Suprapubic skin (tissue), 4 donors: ENCODE measurements at places on chromosomes 13 and 19. TPM values are rescaled to one million over a fixed set of nuclear protein-coding genes. Genes with fewer than 3 reads are reported as not detected.

DNA sequence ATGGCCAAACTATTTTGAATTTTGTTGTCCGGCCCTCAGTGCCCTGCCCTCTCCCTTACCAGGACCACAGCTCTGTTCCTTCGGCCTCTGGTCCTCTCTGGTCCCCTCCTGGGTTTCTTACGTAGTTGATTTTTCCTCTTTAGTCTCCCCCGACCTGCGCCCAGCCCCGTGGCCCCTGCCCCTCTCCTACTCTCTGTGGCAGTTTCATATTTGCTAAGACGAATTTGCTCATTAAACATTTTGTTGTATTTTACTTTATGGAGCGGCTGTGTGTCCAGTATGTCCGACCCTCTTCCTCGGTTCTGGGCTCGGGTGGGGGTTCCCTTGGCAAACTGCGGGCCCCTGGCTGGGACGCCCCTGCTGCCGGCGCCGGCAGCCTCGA lies 576 bp upstream of the EPN1 start:
- peaks cover 49% of the 10 kb centered on the region for H3K36me3 ChIP-seq
- H3K27me3 ChIP-seq, result no peaks in the 10 kb centered on the region
- H3K4me1 ChIP-seq, result peaks cover 51% of the 10 kb centered on the region
- DNase-seq, result no peak
- peak overlapping the region; percentile 91 for H3K4me3 ChIP-seq

- H3K4me1 ChIP-seq, result no peaks in the 10 kb centered on the region
- no peak for DNase-seq
- H3K4me3 ChIP-seq, result no peak overlapping the region
- peaks cover 31% of the 10 kb centered on the region for H3K27me3 ChIP-seq
Measured at GRCh38 chr13:21663197-21663596, 7.7 kb upstream of the FGF9 start.

- H3K36me3 ChIP-seq, result no peaks in the 10 kb centered on the region
- H3K27ac ChIP-seq, result no peak overlapping the region
- no peak for DNase-seq
- H3K4me3 ChIP-seq, result no peak overlapping the region
- no peaks in the 10 kb centered on the region for H3K4me1 ChIP-seq
- no peaks in the 10 kb centered on the region for H3K27me3 ChIP-seq
Measured at GRCh38 chr19:53002479-53002878, 11.2 kb upstream of the ERVV-1 start.

GRCh38 chr13:23175920-23176319 lies 4.9 kb upstream of the SGCG start:
- H3K27me3 ChIP-seq, result no peaks in the 10 kb centered on the region
- no peak overlapping the region for H3K4me3 ChIP-seq
- no peak for DNase-seq
- H3K4me1 ChIP-seq, result no peaks in the 10 kb centered on the region
- H3K27ac ChIP-seq, result no peak overlapping the region

DNA sequence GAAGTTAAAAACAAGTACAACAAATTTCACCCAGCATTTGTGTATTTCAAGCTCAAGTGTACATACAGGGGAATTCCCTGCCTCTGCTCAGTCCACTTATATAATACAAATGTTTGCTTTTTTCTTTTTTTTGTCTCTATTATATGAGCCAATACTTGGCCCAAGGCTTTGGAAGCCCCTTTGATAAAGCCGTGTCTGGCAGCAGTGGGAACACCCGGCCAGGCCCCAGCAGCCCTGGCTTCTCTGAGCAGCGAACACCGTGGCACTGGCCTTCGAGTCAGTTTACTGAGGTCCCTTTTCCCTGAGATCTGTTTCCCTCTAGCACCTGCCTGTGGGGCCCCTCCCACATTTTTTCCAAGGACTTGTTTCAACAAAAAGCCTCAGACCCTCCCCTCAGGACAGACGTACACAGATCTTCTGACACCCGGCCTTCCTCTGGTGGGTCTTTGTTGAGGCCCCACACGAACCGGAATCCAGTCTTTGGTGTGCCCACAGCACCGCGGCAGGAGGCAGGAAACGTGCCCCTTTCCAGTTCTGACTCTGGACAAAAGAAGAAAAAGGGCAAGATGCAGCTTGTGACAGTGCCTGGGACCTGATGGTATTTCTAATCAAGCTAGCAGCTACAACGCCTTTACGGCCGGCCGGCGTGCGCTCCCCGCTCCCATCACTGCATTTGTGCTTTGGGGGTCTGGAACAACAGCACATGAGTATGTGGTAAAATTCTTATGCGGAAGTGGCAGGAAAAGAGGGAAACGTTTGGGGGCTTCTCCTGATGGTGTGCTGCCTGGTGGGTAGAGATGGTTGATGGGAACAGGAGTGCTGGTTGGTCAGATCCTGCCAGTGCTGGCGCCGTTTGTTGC lies 13.8 kb downstream of the SIPA1L3 start:
- DNase-seq, result no peak
- no peak overlapping the region for H3K27ac ChIP-seq
- no peaks in the 10 kb centered on the region for H3K36me3 ChIP-seq

DNA sequence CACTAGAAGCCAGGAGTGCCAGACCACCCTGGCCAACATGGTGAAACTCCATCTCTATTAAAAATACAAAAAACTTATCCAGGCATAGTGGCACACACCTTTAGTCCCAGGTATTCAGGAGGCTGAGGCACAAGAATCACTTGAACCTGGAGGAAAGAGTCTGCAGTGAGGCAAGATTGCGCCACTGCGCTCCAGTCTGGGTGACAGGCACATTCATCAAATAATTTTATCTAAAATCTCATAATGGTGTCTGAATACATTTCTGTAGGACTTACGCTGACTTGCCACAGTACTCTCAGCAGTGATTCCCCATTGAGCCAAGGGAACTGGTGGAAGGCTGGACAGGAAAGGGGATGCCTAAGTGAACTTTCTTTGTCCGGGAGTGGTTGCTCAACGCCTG lies 4.3 kb upstream of the ZNF28 start:
- no peak for DNase-seq
- no peaks in the 10 kb centered on the region for H3K27me3 ChIP-seq
- no peak overlapping the region for H3K4me3 ChIP-seq
- peaks cover 1% of the 10 kb centered on the region for H3K4me1 ChIP-seq
- H3K36me3 ChIP-seq, result no peaks in the 10 kb centered on the region

DNA sequence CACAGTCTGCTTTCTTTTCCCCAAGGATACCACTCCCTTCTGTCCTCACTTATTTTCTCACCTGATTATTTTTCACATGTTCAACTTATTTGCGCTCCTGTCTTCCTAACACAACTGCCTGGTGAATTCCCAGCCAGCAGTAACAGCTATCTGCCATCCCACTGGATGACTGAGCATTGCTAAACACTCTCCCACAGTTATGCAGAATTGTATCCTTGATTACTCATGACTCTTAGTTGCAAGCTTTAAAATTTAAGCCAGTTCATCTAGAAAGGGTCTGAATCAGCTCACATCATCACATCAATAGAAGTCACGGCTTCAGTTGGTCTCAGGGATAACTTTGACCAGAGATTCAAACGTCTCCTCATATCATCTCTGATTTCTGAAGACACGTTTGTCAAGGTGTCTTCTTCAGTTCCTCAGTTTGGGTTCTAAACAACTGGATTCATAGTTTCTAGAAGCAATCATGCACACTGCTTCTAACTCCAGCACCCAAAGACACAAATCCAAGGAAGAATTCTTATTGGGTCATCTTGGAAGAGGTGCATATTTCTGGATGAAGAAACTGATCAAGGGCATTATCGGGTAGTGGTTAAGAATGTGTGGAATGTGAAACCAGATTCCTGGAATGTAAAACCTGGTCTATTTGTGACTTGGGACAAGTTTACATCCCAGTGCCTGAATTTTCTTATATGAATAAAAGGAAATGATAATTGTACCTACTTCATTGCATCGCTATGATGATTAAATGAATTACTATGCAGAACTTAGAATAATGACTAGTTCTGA lies 13.9 kb upstream of the DACH1 start:
- no peak overlapping the region for H3K4me3 ChIP-seq
- H3K27me3 ChIP-seq, result no peaks in the 10 kb centered on the region
- H3K4me1 ChIP-seq, result peaks cover 9% of the 10 kb centered on the region
- H3K27ac ChIP-seq, result no peak overlapping the region
- no peak for DNase-seq

- no peaks in the 10 kb centered on the region for H3K27me3 ChIP-seq
- H3K4me3 ChIP-seq, result no peak overlapping the region
- H3K36me3 ChIP-seq, result no peaks in the 10 kb centered on the region
- H3K27ac ChIP-seq, result no peak overlapping the region
Measured at GRCh38 chr19:55632463-55632834, 8.1 kb upstream of the ZNF784 start.

DNA sequence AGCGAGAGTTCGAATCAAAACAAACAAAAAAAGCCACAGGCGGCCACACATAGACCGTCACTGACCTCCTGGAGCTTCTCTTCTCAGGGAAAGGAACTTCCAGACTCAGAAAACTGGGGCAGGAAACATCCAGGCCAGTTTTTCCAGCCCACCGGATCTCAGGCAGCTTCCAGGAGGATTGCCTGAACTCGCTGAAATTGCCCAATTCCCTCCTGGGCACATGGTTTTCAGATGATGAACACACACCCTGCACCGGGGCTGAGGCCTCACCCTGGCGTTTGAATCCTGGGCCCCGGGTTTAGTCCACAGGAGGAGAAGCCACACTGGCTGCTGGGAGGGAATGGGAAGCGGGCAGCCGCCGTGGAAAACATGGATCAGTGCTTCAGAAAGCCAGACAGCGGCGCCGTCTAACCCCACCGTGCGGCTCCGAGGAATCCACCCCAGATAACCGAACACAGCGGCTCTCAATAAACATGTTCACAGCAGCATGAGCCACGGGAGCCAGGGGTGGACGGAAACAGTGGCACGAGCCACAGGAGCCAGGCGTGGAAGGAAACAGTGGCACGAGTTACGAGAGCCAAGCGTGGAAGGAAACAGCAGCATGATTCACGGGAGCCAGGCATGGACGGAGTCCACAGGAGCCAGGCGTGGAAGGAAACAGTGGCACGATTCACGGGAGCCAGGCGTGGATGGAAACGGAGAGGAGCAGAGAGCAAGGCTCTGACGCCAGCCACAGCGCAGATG lies 18.2 kb upstream of the PTBP1 start:
- no peaks in the 10 kb centered on the region for H3K36me3 ChIP-seq
- peaks cover 42% of the 10 kb centered on the region for H3K4me1 ChIP-seq
- H3K27ac ChIP-seq, result peak overlapping the region; percentile 70
- no peak overlapping the region for H3K4me3 ChIP-seq

DNA sequence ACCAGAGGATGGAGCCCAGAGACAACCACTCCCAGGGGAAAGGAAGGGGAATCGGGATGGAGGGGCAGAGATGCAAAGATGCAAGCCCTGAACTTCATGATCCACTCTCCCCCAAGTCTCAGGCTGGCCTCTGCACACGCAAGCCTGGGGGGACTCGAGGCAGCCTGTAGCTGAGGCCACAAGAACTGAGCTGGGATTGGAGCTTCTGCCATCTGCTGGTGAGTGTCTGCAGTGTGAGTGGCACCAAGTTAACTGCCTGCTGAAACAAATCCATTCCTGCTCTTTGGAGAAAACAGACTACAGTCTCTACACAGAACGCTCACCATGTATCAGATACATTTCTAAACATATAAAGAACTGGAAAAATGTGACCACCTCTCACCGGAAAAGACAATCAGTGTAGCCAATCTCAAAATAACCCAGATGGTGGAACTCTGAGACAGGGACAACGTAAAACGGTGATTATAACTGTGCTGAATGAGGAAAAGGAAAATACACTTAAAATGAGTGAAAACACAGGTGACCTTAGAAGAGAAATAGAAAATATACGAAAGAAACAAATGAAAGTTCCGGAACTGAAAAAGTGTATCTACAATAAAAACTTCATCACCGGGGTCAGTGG lies 62.1 kb downstream of the KLF2 start:
- H3K4me1 ChIP-seq, result peaks cover 15% of the 10 kb centered on the region
- no peaks in the 10 kb centered on the region for H3K27me3 ChIP-seq
- no peak for DNase-seq
- no peak overlapping the region for H3K4me3 ChIP-seq
- no peak overlapping the region for H3K27ac ChIP-seq

DNA sequence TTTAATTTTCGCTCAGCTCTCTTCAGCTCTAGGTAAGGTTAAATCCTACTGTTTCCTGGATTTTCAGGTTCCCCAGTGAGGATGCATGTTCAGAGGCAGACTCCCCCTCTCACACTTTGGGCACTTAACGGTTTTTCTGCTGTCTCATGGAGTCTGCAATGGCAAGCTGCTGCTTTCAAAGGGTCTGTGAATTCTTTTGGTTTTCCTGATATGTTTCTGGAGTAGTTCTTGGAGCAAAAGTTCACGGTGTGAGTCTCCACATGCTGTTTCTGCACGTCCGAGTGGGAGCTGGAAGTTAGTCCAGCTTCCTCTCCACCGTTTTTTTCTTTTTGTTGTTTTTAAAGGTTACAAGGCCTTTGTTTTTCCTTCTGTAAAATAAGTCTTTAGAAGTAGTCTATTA lies 35.4 kb downstream of the DNAJC15 start:
- no peaks in the 10 kb centered on the region for H3K27me3 ChIP-seq
- no peak overlapping the region for H3K4me3 ChIP-seq
- no peak overlapping the region for H3K27ac ChIP-seq
- no peak for DNase-seq
- peaks cover 41% of the 10 kb centered on the region for H3K4me1 ChIP-seq
- no peaks in the 10 kb centered on the region for H3K36me3 ChIP-seq

DNA sequence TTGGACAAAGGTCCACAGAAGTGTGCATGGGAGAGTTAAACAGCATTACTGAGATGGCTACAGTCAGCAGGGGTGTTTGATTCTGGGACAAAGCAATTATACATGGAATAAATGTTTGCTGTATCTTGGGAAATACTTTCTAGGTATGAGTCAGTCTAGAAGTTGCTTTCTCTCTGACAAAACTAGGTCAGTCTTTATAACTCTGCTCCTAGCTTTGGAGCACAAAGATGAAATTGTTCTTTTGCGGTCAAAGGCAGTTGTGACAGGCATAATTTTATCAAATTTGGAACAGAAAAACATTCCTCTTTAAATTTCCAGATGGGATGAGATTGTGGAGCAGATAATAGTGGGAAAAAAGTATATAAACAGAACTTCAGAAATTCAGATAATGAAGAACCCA lies 1045.4 kb upstream of the MIR17HG start:
- H3K4me3 ChIP-seq, result no peak overlapping the region
- no peaks in the 10 kb centered on the region for H3K36me3 ChIP-seq
- H3K27ac ChIP-seq, result no peak overlapping the region
- H3K4me1 ChIP-seq, result no peaks in the 10 kb centered on the region
- DNase-seq, result no peak

- H3K4me1 ChIP-seq, result no peaks in the 10 kb centered on the region
- H3K36me3 ChIP-seq, result no peaks in the 10 kb centered on the region
- no peaks in the 10 kb centered on the region for H3K27me3 ChIP-seq
- no peak overlapping the region for H3K27ac ChIP-seq
- no peak for DNase-seq
Measured at GRCh38 chr13:105567951-105568525, 967.4 kb downstream of the EFNB2 start.

GRCh38 chr19:34578173-34578572 lies 96.6 kb downstream of the WTIP start:
- no peak overlapping the region for H3K27ac ChIP-seq
- DNase-seq, result no peak
- no peaks in the 10 kb centered on the region for H3K27me3 ChIP-seq
- no peak overlapping the region for H3K4me3 ChIP-seq
- H3K4me1 ChIP-seq, result no peaks in the 10 kb centered on the region
- no peaks in the 10 kb centered on the region for H3K36me3 ChIP-seq

GRCh38 chr13:26699197-26699490 lies 61.4 kb downstream of the GPR12 start:
- H3K36me3 ChIP-seq, result no peaks in the 10 kb centered on the region
- H3K27ac ChIP-seq, result no peak overlapping the region
- H3K4me1 ChIP-seq, result peaks cover 5% of the 10 kb centered on the region
- DNase-seq, result no peak
- H3K27me3 ChIP-seq, result no peaks in the 10 kb centered on the region

URAD gene
- total RNA-seq, result not detected

TMEM259 gene
- total RNA-seq, result 256 TPM

CACNG8 gene
- not detected for total RNA-seq

CCDC70 gene
- not detected for total RNA-seq

KLK14 gene
- 3.8 TPM for total RNA-seq

NCAN gene
- not detected for total RNA-seq

CYP4F8 gene
- total RNA-seq, result 14.5 TPM
